ENCODE measurements at places on chromosomes 16 and 17. TPM values are rescaled to one million over a fixed set of nuclear protein-coding genes. Genes with fewer than 3 reads are reported as not detected.

ODAD4 gene
- total RNA-seq: 3.3 TPM

PRKCB gene
- 49.3 TPM for total RNA-seq

OR1F1 gene
- 0.41 TPM for total RNA-seq

SLC52A1 gene
- not detected for total RNA-seq

WDR45B gene
- 45.2 TPM for total RNA-seq

ATXN7L3 gene
- 64.4 TPM for total RNA-seq

RAI1 gene
- 16.7 TPM for total RNA-seq

SLC38A7 gene
- total RNA-seq: 14.3 TPM

NPIPB6 gene
- total RNA-seq: 0.82 TPM

AATK gene
- total RNA-seq: 8.2 TPM

ITGA2B gene
- 0.82 TPM for total RNA-seq

NPIPA7 gene
- 2.0 TPM for total RNA-seq

STUB1 gene
- total RNA-seq: 77.5 TPM

PDE6G gene
- total RNA-seq: not detected

SOST gene
- not detected for total RNA-seq

ACAP1 gene
- 0.41 TPM for total RNA-seq

CPNE7 gene
- total RNA-seq: 15.1 TPM

CHST6 gene
- 0.41 TPM for total RNA-seq

PLXDC1 gene
- total RNA-seq: 9.8 TPM

ABCA6 gene
- 3.7 TPM for total RNA-seq

PSMD12 gene
- 57.5 TPM for total RNA-seq

WNK4 gene
- total RNA-seq: 0.41 TPM

SLC12A3 gene
- total RNA-seq: not detected

DNAAF8 gene
- total RNA-seq: 1.2 TPM

KNOP1 gene
- 20.0 TPM for total RNA-seq

CTRB2 gene
- not detected for total RNA-seq

SLFN14 gene
- total RNA-seq: 0.41 TPM

DBNDD1 gene
- 10.6 TPM for total RNA-seq

PRSS27 gene
- 1.6 TPM for total RNA-seq

MAPK7 gene
- total RNA-seq: 12.6 TPM

FAM83G gene
- total RNA-seq: 0.41 TPM

PYDC1 gene
- 0.41 TPM for total RNA-seq

GOSR1 gene
- 28.5 TPM for total RNA-seq

TMEM88 gene
- total RNA-seq: 1.2 TPM

ASPHD1 gene
- total RNA-seq: 9.4 TPM

SLC6A2 gene
- total RNA-seq: under 0.01 TPM

KRTAP2-3 gene
- not detected for total RNA-seq

NKD1 gene
- total RNA-seq: 2.4 TPM

AOC3 gene
- total RNA-seq: 0.41 TPM

MYH13 gene
- total RNA-seq: not detected

KRT28 gene
- total RNA-seq: not detected

VMO1 gene
- total RNA-seq: 1.2 TPM

HID1 gene
- total RNA-seq: 17.1 TPM

CRHR1 gene
- total RNA-seq: 3.7 TPM

EDC4 gene
- total RNA-seq: 64.0 TPM

KRTAP1-1 gene
- total RNA-seq: not detected

ESRP2 gene
- total RNA-seq: not detected

CD300LB gene
- total RNA-seq: not detected

CES3 gene
- total RNA-seq: under 0.01 TPM

SYCE1L gene
- total RNA-seq: 1.2 TPM

COX4I1 gene
- total RNA-seq: 228 TPM

PPY gene
- not detected for total RNA-seq

ITGB4 gene
- total RNA-seq: 1.2 TPM
